Caco-2 (cell line): ENCODE measurements at places on chromosomes 4 and X.

DNA sequence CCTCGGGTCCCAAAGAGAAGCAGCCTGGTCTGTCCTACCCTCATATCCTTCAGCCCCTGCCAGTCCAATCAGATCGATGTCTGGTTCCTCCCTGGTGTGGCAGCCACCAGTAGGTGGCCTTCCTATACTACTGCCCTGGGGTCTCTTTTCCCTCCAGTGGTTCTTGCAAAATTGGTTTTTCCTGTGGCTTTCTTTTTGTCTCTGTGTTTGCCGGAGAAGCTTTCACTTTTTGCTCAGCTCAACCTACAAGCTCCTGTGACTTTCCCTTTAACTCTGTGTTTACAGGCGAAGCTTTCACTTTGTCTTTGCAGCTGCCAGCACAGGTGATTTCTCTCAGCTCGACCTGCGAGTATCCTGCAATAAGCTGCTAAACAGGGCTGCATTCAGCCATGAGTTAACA, 46.8 kb downstream of the UGT2A3 start:
- peak; percentile 63 for DNase-seq

GRCh38 chr4:147643616-147644015, 26.4 kb downstream of the TMEM184C start:
- no peak for DNase-seq

DNA sequence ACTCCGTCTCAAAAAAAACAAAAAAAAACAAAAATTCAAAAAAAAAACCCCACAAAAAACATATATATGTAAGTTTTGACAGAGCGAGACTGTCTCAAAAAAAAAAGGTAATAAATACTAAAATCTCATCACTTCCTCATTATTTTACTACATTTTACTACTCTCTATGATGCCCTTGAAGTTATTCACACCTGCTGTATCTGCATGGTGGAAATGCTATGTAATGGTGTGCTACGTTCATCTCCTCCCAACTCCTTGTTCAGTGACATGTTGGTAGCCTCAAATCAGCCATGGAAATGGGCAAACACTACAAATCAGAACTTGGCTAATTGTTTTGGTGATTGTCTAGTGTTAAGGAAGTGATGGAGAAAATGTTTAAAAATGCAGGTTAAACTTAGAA, 11.8 kb downstream of the RPS4X start:
- DNase-seq: no peak

GRCh38 chr4:73446336-73446938, 10.4 kb downstream of the AFP start:
- DNase-seq: peak; percentile 36

DNA sequence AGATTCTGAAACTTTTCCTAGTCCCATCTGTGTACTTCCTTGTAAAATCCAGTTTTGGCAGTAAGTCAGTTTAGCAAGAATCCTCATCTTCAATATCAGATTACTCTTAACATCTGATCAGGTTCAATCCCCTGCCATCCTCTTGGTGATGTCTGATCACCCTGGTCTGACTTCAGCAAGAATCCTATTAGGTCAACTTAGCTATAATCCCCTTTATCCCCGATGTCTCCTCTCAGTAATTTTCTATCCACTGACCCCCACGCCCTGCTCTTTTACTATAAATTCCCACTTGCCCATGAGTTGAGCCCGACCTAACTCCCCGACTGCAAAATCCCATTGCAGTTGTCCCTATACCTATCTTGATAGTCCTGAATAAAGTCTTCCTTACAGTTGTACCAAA, 57.9 kb upstream of the PRSS48 start:
- DNase-seq: no peak

GRCh38 chrX:40960041-40960440, 125.2 kb upstream of the USP9X start:
- DNase-seq: no peak

DNA sequence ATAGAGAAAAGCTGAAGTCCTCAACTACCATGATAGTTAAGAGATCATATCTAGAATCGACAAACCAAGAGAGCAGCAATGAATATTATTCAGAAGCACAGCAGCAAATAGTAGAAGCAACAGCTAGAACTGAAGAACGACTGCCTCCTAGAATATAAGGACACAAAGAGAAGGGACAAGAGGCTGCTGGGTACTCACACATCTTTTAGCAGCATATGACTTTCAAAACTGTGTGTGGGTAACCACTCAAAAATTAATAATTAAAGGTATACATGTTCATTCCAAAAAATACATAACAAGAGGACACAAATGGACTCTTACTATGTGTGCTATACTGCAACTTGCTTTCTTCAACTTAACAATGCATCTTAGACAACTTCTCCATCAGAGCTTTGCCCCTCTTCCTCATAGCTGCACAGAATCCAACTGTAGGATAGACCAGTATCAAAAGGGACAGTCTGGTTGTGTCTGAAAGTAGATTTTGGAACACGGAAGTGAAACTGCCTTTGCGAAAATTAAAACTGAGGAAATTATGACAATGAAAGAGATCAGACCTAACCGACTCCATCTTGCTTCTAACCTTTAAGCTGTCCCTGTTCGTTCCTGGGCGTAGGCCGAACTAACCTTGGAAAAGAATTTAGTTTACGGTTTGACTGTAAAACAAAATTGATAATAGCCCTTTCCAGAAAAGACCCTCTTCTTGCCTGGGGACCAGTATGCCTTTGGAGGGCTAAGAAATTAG, 125.7 kb downstream of the SH3KBP1 start:
- no peak for DNase-seq

DNA sequence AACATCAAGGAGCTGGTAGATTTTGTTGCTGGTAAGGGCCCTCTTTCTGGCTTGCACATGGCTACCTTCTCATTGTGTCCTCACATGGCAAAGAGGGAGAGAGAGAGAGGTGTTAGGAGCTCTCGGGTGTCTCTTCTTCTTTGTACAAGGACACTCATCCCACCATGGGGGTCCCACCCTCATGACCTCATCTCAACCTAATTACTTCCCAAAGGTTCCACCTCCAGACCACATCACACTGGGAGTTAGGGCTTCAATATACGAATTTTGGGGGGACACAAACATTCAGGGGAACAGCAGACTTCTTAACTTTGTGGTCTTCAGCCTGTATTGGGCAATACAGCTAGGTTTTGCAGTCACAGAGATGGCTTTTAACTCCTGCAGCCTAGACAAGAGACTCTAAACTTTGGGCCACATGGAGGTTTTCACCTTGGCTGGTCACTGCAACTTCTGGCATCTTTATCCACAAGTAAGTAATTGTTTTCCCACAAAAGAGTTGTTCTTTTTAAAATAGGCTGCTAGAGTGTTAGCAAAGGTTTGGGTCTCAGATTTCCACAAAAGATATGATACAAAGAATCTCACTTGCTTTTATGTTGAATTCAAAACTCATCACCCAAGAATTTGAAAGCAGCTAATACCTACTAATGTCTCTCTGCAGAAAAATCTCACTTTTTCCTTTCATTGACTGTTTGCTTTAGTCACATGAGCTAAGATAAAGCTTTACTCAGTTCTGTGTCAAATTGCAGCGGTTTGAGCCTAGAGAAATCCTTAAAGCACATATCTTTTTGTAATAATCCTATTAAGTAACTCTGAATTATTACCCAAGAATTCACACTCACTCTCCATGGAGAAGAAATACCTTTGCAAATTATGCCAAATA, 39.6 kb upstream of the BBS12 start:
- no peak for DNase-seq

- DNase-seq: no peak
Observed at GRCh38 chr4:153553155-153553818, 87.1 kb downstream of the TMEM131L start.

- DNase-seq: no peak
Observed at GRCh38 chrX:15468036-15468435, 25.1 kb downstream of the PIR start.

GRCh38 chrX:135497736-135498135, 22.7 kb upstream of the INTS6L start:
- no peak for DNase-seq

GRCh38 chr4:100086766-100087431, 103.4 kb downstream of the DDIT4L start:
- DNase-seq: no peak

DNA sequence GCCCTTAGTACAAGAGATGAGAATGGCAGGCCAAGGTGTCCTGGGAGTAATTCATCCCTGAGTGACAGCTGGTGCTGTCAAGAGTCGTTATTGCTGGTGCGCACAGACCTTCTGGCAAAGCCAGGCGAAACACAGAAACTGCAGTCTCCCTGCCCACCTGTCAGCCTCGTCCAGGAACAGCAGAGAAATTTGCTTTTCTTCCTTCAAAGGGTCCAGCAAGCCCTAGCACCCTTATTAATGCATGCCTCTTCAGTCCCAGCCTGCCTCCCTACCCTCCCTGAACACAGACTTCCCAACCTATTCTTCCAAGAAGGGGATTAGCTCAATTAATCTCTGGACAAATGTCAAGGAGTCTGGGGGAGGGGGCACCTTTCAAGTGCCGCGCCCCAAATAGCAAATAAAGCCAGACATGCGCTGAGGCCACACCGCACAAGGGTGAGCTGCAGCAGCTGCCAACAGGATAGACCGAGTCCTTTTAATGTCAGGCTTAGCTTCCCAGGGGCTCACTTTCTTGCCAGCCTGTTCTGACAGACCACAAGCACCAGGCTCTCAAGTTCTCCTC, 250.7 kb upstream of the RASGEF1B start:
- DNase-seq: peak; percentile 74

- DNase-seq: no peak
Observed at GRCh38 chr4:102405821-102406401, 60.6 kb upstream of the SLC39A8 start.

DNA sequence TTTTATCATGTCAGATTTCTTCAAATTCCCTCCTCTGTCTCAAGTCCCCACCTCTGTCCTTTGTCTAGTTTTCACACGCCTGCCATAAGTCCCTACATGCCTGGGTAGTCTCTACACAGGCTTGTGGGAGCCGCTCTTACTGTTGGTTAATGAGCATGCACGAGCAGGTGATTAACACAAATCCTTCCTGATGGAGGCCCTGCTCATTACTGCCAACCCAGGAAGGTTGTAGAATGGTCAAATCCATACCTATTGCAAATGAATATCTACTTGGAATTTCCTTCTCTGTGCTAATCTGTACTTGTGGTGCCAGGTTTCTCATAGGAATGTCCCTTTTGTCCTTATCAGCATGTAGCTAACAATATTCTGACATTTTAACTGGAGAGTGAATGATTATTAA, 208.4 kb upstream of the HDX start:
- no peak for DNase-seq

- DNase-seq: no peak
Observed at GRCh38 chrX:29531336-29531735, 684.0 kb upstream of the MAGEB2 start.

DNA sequence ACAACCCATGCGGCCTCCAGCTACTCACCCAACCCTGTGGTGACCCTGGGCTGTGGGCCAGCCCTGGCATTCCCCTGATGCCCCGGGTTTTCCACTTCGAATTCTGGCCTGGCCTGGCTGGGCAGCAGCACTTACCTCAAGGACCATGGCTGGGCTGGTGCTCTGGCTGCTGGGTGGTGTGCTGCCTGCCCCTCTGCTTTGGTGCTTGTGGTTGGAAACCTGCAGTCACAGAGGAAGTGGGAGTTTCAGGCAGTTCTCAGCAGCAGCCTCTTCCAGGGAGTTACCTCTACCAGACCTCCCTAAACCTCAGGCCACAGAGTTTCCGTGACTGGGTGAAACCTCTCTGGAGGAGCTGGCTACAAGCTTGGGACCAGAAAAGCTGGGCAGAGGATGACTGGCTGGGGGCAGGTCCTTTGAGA, at the start of gene CXCR3:
CXCR3 (minus strand) TSS at position 209 of the 419 bp plus-strand sequence; CDS start at position 147, 62 bp downstream.
- DNase-seq: no peak

- no peak for DNase-seq
Observed at GRCh38 chrX:7709845-7710244, 133.1 kb upstream of the VCX start.

DNA sequence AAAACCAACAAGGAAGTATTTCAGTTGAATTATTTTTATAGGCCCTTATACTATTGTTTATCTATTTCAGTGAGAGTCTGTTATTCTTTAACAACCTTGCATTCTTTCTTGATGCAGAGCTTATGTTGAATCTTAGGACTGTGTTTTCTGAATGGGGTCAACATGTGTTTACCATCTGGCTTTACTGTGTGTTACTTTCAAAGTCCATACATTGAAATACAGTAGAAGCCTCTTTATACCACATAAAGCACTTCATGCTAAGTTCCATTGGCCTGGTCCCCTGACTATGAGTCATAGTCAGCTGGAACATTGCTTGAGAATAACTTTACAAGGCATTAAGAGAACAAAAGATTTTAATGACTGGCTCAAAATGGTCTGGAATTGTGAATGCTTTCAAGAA, 152.6 kb downstream of the GASK1B start:
- peak; percentile 14 for DNase-seq

GRCh38 chr4:55444827-55445226, 49.1 kb downstream of the TMEM165 start:
- DNase-seq: no peak

DNA sequence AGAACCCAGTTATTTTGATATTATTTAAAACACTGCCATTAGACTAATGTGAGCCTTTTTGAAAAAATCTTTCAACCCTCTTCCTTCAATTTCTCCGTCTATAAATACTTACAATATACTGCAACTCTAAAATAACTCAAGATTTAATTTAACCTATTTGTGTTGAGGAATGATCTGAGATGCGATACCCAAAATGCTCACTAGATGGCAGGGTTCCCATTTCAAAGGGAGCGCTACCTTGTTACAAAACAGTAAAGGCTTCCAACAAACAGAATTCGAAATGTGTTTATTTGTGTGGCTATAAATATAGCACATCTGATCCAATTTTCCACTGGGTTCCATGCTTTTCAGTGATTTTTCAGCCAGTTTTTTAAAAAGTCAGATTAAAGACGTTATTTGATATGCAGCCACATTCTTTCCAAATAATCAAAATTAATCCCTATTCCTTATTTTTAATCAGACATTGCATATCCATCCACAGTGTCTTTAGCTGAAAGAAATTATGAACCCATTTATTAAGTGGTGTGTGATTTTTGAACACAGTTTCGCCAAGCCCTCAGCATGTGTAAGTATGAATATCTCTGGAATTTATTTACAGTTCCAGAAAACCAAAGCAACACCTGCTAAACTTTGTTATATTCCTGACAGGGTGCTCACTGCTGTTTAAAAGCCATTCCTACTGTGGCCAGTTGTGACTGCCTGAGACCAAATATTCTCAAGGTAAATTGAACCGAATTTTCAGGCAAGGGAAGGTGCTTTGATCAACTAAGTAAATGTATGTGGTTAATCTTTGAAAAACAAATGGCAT, 668.0 kb upstream of the LCORL start:
- peak; percentile 67 for DNase-seq

GRCh38 chr4:24802648-24803047, 7.3 kb downstream of the SOD3 start:
- DNase-seq: no peak

DNA sequence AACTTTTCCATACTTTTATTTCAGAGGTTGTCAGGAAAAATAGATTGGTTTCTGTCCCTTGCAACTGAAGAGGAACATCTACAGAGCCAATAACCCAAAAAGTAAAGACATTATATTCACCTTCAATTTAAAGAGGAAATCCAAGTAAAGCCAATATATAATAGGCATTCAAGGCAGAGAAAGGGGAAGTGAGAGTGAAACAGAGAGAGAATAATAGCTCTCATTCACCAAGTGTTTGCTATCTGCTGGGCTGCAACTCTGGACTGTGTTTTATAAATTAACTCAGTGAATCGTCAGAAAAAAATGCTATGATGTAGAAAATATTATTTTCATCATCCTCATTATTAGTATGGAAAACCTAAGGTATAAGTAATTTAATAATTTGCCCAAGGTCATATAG, 448.5 kb downstream of the TRAM1L1 start:
- no peak for DNase-seq
